HT-29 (cell line): ENCODE measurements at places on chromosomes 5 and 9.

GRCh38 chr5:167765352-167765751 lies 526.1 kb upstream of the WWC1 start:
- no peak for DNase-seq

- no peak for DNase-seq
These were observed 157.8 kb upstream of the NR4A3 start for GRCh38 chr9:99663856-99664255.

DNA sequence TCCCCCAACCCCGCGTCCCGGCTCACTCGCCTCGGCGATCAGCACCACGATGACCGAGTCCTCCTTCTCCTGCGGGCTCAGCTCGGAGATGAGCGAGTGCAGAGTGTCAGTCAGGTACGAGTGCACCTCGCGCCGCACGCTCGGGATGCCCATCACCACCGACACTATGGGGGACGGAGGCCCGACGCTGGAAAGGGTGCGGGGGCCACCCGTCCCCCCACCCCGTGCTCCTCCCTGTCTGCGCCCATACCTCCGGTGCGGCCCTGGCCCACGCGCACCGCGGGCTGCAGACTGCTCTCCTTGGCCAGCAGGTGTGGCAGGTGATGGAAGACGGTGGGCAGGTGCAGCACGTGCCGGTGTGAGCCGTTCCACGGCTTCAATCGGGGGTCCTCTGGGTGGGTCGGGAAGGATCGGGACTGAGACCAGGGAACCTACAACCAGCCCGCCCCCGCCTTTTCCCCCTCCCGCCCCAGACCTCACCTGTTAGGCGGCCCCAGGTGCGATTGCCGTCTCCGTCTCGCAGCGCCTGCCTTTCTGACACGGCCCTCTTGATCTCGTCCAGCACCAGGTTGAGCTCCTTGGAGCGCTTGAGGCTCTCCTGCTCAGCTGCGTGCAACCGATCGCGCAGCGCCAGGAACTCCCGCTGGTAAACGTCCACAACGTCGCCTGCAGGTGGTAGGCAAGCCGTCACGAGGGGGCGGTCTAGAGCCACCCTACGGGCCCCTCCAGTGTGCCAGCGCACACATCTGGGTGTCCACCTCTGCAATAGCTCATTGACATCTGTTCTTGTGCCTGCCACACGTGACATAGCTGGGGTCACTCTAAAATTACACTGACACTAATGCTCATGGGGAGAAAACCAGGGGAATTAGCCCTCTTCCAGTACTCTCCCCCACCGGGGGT lies 5.1 kb downstream of the MGAT4B start:
- no peak for DNase-seq

DNA sequence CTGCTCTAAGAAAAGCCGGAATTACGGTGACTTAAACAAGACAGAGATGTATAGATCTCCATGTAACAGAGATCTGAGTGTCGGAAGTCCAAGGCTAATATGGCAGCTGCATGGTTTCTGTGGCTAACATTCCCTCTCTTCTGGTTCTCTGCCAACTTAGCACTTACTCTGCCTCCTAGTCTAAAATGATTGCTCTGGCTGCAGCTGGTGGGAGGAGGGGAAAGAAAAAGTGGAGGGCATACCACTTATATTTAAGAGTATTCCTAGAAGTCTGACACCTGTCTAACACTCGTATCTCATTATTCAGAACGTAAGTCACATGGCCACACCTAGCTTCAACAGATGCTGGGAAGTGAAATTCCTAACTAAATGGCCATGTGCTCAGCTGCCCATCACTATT lies 551.5 kb upstream of the TLE4 start:
- no peak for DNase-seq

GRCh38 chr9:36401164-36401740 lies 1.2 kb upstream of the RNF38 start:
- peak; percentile 59 for DNase-seq
